ENCODE measurements at places on chromosomes 13 and 19.

DNA sequence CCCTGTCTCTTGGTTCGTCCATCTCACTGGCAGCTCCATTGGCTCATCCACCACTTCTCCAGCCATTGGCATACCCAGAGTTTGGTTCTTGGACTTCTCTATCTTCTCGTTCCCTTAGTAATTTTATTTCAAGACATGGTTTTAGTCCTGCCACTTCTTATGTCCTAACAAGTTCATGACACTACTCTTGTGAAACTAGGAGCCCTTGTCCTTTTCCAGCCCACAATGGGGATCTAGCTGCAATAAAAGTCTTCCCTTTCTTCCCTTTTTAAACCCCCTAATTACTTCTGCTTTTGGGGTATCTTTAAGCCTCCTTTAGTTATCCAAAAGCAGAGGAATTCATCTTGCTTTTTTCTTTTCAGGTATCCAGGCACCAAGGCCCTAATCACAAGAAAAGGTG is 2.9 kb upstream of the RCBTB2 start:
- DNase-seq, result no peak

- no peak for DNase-seq
Observed at GRCh38 chr13:83568019-83568418, 314.3 kb downstream of the SLITRK1 start.

DNA sequence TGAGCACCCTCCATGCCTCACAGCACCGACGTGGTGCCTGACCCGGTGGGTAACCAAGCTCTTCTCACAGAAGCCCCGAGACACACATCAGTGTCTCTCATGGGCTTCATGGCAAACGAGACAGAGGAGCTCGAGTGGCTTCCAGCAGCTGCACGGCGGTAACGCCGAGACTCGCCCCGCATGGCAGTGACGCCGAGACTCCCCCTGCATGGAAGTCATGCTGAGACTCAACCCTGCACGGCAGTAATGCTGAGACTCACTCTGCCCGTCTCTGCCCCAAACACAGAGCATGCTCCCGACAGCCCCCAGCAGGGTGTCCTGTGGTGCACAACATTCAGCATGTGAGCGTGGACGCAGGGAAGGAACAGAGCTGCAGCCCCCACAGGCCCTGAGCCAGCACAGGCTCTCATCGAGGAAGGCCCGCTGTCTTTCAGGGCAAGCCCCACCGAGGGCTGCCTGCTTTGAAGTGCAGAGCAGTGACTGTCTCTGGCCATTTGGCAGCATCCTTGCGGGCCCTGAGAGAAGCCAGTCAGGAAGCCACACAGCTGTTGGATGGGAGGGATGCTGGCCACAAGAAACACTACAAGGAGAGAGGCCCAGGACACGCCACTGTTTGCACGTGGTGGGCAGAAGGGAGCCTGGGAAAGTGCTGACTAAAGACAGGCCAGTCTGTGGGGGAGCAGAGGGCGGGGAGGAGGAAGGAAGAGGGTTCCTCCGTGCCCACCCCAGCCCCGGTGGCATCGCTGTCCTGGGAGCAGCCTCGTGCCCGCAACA is 9.5 kb downstream of the GAS6 start:
- DNase-seq, result no peak

DNA sequence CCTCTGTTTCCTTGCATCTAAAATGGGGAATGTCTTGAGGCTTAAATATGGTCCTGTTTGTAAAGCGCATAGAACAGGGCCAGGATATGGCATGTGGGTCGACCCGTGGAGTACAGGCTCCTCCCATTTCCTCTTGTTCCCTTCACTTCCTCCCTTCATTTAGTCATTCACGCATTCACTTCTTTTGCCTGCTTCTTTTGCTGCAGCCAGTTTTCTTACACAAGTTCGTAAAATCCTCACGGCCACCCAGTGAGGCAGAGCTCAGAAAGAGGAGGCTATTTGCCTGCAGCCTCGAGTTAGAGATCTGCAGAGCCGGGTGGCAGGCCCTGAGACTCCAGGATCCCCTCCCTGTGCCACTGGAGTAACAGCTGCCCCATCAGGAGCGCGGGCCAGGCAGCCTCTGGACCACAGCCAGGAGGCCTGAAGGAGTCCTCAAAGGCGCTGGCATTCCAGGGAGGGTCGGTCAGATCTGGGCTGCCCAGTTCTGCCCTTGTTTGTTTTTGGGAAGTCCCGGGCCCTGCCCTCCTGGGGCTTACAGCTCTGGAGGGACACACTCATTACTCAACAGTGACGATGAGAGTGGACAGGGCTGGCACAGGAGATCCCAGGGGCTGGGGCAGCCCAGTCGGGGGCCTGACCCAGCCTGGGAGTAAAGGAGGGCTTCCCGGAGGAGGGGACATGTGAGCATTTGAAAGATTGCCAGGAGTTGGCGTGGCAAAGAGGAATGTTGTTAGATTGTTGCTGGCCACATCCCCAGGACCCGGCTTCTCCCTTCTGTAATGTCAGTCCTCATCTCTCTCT is 4.6 kb downstream of the PPP5C start:
- DNase-seq, result peak; percentile 27

DNA sequence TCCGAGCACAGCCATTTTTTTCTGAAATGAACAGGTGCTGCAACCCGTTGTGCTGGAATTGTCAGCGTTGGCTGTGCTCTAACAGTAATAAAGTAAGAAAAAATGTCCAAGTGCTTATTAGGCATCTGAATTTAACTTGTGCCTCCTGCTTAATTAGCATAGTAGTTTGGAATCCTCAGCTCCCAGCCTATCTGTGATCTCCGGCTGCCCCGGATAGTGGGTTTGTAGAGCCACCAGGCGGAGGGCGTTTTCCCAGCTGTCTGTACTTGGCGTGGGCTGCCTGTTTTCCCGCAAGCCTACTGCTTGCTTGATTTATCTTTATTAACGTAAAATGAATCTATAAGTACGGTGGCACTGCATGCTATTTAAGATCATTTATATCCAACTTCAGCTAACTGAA is 137.9 kb downstream of the MTUS2 start:
- DNase-seq, result no peak

DNA sequence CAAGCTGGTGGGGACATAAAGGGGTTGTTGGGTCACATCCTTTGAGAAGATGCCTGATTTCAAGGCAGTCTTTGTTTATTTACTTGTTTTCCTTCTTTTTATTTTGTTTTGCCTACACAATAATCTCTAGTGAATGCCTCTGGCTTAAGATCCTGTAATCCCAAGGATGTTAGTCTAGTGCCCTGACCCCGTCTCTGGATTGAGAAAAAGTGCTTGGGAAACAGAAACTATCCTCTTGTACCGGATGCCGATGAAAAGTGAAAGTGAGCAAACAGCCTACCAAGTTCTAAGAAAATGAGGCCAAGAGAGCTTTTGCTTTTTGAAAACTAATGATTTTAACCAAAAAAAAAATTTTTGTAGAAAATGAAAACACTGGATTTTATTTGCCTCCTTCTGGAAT is 42.1 kb upstream of the C1QTNF9 start:
- DNase-seq, result peak; percentile 44

DNA sequence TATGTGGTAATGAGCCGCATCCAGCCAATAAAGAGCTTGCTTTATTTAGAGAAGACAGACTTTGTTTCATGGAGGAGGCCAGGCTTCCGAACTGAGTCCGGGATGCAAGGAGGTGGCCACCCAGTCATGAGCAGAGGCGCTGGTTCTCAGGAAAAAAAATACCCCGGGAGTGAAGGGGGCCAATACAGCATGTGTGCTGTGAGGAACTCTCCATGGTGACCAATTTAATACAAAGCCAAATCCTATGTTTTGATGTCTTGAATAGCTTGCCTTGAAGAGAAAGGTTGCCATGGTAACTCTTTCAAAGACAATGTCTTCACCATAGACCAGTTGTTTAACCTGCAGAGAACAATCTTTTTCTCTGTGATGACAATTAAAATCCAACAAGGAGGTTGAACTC is 43.4 kb upstream of the PDCD5 start:
- no peak for DNase-seq

GRCh38 chr13:37097076-37097475 is 8.4 kb downstream of the CSNK1A1L start:
- no peak for DNase-seq

GRCh38 chr19:662207-662961 is 630 bp downstream of the RNF126 start:
- DNase-seq, result peak; percentile 73

DNA sequence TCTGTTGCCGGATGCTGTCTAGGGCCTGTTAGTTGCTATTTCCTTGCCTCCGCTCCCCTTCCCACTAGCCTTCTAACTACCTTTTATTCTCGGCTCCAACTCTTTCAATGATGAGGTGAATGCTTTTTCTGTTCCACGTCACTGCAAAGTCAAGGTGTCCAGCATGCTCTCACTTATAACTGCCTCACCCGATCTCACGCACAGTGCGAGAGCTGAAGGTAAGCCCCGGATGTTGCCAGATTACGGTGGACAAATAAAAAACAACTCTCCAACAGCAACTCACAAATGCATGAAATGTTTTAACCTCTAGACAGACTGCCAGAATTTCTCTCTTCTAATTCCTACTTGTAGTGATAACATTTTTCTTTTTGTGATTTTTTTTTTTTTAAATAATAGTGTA is 169.9 kb downstream of the STK24 start:
- DNase-seq, result no peak

- peak; percentile 40 for DNase-seq
Observed at GRCh38 chr19:35347171-35347929, at the start of gene FFAR1. Gene FFAR1 (plus strand): TSS chr19:35347902. CDS start chr19:35351552, 3,650 bp downstream.

- no peak for DNase-seq
Observed at GRCh38 chr13:102240110-102240509, 161.7 kb downstream of the FGF14 start.

GRCh38 chr19:49114630-49115363 is 627 bp downstream of the LIN7B start:
- peak; percentile 61 for DNase-seq

DNA sequence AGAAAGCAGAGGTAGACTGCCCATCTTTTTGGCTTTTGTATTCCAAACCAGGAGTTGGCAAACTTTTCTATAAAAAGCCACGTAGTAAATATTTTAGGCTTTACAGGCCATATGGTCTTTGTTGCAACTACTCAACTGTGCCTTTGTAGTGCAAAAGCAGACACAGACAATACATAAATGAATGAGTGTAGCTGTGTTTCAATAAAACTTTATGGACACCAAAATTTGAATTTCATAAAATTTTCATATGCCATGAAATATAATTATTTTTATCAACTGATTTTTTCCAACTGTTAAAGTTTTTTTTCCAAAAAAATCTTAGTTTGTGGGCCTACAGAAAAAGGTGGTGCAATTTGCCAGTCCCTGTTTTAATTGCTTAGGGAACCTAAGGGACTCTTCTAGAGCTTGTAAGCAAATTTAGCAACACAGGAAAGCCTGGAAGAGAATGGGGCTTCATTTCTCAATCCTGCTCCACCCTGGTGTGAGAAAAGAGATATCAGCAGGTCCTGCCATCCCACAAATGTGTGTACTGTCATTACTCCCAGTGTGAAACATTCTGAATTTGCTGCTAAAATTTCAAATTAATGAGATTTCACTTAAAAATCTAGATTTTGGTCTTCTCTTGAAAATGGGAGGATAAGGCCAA is 194.2 kb downstream of the RGCC start:
- no peak for DNase-seq

DNA sequence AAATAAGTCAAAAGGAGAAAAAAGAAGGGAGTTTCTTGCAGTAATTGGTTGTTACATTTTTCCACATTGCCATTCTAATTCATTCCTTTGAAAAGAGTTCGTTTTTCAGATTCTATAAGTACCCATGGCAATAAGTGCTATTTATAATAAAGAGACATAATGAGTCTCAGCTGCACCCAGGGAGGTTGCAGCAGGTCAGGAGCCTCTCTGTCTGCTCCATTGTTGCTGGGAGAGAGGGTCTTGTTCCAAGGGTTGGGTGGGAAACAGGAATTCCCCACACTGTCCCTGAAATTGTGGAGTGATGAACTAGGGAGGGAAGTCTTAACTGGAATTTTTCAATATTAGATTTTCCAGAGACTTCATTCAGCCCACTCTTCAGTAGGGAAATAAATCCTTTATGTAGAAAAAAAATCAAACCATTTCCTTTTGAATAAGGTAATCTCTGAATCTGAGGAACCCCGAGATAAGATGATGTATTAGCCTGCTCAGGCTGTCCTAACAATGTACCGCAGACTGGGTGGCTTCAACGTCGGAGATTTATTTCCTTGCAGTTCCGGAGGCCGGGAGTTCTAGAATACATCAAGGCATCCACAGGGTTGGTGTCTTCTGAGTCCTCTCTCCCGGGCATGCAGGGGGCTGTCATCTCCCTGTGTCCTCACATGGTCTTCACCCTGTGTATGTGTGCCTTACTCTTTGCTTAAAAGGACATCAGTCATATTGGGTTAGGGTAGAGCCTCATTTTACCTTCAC is 342.7 kb upstream of the TMTC4 start:
- DNase-seq, result no peak

- DNase-seq, result no peak
Observed at GRCh38 chr13:23588666-23589065, 18.5 kb downstream of the TNFRSF19 start.

GRCh38 chr19:36963280-36963679 is 47.1 kb downstream of the ZNF568 start:
- no peak for DNase-seq

DNA sequence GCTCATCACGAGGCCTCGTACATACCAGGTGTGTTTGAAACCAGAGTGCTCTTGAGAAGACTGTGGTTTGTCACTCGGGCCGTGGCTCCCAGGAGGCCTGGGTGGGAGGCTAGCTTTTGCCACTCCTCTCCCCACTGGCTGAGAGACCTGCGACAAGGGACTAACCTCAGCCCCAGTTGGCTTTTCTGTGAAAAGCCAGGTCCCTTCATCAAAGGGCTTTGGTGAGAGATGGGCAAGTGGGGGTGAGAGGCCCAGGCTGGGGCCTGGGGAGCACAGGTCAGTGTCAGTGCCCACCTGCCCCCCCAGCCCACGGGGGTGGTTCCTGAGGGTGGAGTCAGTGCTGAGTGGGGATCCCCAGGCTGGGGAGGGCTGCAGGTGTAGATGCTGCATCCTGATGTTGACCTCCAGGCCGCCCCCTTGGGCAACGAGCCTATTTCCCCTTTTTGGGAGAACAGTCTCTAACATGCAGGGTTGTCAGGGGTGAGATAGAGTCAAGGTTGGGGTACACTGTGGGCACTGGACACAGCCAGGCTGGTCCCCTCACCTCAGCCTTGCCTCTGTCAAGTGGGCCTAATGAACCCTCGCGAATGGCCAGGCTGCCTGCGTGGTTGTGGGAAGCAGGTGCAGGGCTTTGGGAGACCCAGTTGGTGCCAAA is 661 bp downstream of the KCNJ14 start:
- DNase-seq, result no peak

- DNase-seq, result no peak
Observed at GRCh38 chr19:15107061-15108010, at the start of gene SYDE1. Gene SYDE1 (plus strand): TSS chr19:15107401. CDS start chr19:15107434, 33 bp downstream.

DNA sequence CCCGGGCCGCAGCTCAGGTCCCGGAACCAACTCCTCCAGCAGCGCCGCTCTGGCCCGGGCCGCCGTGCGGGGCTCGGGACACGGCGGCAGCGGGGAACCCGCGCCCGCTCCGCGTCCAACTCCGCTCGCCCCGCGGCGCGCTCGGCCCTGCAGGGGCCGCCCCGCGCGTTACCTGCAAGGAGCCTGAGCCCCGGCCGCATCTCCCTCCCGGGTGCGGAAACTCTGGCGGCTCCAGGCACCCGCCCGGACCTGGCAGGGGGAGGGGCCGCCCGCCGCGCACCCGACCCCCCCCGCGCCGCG is at the start of gene TMTC4:
TSS of gene TMTC4 (minus strand) at position 224 of the 300 bp plus-strand sequence. CDS start 4,433 bp downstream, outside the sequence.
- DNase-seq, result no peak

GRCh38 chr13:94140027-94140426 is 339.5 kb downstream of the DCT start:
- DNase-seq, result no peak

GRCh38 chr19:42278452-42279154 is 9.6 kb downstream of the CIC start:
- no peak for DNase-seq

- DNase-seq, result peak; percentile 56
Observed at GRCh38 chr19:42290523-42291434, 11.2 kb upstream of the PRR19 start.

- no peak for DNase-seq
Observed at GRCh38 chr19:37692956-37693620, 26.5 kb downstream of the ZNF607 start.
